ENCODE measurements at places on chromosomes 11 and 22. TPM values are rescaled to one million over a fixed set of nuclear protein-coding genes. Genes with fewer than 3 reads are reported as not detected.

ACRV1 gene
- total RNA-seq: not detected

RFPL3 gene
- not detected for total RNA-seq

LRP5 gene
- 45.0 TPM for total RNA-seq

RBX1 gene
- total RNA-seq: 51.0 TPM

GRM5 gene
- total RNA-seq: not detected

SHANK2 gene
- total RNA-seq: 0.49 TPM

CALCA gene
- not detected for total RNA-seq

SLC29A2 gene
- total RNA-seq: not detected

GGTLC2 gene
- not detected for total RNA-seq

BANF1 gene
- 48.0 TPM for total RNA-seq

EED gene
- 11.7 TPM for total RNA-seq

GPHA2 gene
- not detected for total RNA-seq

NLRP14 gene
- total RNA-seq: not detected

CD6 gene
- total RNA-seq: not detected

KIAA1671 gene
- 7.4 TPM for total RNA-seq

POLDIP3 gene
- 29.1 TPM for total RNA-seq

JHY gene
- total RNA-seq: 0.54 TPM

JAML gene
- total RNA-seq: not detected

MCHR1 gene
- 0.72 TPM for total RNA-seq
